ENCODE measurements at places on chromosomes 5 and 9.

DNA sequence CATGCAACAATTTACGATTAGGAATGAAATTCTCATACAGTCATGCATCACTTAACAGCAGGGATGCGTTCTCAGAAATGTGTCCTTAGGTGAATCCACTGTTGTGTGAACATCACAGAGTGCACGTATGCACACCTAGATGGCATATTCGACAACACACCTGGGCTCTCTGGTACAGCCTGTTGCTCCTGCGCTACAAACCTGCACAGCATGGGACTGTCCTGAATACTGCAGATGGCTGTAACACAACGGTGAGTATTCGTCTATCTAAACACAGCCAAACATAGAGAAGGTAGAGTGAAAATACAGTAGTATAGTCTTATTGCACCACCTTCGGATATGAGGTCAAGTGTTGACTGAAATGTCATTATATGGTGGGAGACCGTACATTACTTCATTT, 44.0 kb upstream of the LCP2 start:
- DNase-seq, result no peak

DNA sequence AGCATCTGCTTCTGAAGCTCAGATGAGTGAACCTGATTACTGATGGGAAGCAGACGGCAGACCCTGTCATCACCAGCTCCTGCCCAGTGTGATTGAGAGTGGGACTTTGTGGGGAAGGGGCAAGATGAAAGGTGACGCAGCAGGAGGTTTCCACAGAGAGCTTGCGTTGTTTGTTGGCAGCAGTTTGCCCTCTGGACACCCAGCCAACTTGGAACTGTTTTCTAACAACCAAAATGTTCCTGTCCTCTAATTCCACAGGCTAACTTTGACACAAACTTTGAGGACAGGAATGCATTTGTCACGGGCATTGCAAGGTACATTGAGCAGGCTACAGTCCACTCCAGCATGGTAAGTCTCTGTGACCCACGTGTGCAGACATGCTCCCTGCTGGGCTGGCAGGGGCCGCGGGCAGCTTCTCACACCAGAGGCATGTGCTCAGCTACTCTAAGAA, 20.9 kb downstream of the CYFIP2 start:
- peak; percentile 50 for DNase-seq

GRCh38 chr9:134891713-134892112, 11.1 kb downstream of the FCN2 start:
- DNase-seq, result no peak

GRCh38 chr9:18365651-18366050, 108.3 kb upstream of the ADAMTSL1 start:
- no peak for DNase-seq

DNA sequence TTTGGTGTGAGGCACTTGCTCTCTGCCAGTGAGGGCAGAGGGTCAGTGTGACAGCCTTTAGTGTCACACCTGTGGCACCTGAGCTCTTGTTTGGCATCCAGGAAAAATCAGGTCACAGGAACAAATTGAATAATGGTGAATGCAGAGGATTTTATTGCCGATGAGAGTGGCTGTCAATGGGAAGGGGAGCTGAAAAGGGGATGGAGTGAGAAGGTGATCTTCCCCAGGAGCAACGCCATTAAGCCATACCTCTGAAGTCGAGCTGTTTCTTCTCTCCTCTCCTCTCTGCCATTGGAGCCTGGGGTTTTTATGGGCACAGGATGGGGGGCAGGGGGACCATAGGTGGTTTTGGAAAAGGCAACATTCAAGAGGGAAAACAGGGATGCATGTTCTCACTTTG, 2.4 kb upstream of the HSD17B4 start:
- no peak for DNase-seq

- no peak for DNase-seq
Observed at GRCh38 chr5:502325-503079, 21.7 kb downstream of the SLC9A3 start.

GRCh38 chr5:166719991-166720390, 1571.5 kb upstream of the WWC1 start:
- no peak for DNase-seq

- DNase-seq, result no peak
Observed at GRCh38 chr9:33197279-33198152, 30.4 kb upstream of the B4GALT1 start.

- DNase-seq, result no peak
Observed at GRCh38 chr5:2748179-2748860, 3.2 kb downstream of the IRX2 start.

DNA sequence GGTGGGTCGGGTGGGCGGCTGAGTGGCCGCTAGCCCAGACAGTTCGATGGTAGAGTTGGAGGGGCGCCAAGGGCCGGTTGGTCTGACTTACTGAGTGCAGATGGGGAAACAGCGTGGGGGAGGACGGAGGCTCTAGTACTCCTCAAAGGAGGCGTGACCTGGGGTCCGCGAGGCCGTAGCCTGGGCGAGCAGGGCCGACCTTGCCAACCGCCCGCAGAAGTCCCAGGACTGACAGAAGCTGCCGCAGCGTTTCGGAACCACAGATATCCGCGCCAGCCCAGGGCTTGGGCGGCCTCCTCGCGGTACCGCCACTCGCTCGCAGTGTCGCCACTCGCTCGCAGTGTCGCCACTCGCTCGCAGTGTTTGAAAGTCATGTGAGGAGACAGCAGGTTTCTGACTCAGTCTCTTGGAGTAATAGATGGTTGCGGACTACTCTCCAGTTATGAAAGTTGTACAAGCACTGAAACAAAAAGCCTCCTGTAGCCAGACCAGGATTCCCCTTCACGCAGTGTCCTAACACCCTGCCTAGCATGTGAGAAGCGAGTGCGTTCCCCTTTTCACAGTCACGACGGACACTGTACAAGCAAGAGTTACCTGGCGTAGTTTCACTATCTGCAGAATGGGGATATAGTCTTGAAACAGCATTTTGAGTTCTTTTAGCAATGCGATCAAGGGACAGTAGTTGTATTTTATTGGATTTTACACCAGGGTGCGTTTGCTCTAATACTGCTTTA, 674 bp downstream of the TMEM38B start:
- DNase-seq, result peak; percentile 75

DNA sequence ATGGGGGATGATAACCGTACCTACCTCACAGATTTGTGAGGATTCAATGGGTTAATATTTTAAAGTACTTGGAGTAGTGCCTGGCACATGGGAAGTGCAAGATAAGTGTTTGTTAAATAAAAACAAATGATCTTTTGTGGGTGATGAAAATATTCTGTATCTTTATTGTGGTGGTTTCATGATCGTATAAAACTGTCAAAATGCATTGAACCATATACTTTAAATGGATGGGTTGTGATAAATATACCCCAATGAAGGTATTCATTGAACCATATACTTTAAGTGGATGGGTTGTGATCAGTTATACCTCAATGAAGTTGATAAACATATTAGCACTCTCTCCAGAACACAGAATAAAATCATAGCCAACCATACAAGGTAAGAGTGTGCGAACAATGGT, 234.5 kb downstream of the CRB2 start:
- DNase-seq, result no peak

DNA sequence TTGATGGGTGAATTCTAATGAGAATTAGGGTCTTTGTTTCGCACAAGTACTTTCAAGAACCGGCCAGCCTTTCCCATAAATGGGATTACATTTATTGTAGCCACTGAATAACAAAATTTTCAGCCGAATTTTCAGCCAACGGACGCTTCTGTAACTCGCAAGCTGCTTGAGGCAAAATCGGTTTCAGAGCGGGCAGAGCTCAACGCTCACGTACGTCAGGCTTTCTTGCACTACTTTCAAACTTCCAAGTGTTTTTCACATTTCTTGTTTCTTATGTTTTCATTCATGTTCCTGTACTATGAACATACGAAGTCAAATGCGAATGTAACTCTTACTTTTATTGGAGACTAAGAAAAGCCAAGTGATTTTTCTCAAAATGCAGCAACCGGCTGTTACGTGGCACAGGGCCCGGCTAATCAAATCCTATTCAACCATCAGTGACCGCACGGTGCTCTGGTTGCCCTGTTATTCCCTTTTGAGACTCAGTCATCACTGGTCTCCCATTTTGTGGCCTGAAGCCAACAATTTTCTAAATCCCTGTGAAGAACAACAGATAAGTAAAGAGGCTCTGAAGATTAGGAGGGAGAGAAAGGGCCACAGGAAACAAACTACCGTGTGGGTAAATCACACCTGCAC, 68.5 kb downstream of the SLC28A3 start:
- DNase-seq, result no peak

DNA sequence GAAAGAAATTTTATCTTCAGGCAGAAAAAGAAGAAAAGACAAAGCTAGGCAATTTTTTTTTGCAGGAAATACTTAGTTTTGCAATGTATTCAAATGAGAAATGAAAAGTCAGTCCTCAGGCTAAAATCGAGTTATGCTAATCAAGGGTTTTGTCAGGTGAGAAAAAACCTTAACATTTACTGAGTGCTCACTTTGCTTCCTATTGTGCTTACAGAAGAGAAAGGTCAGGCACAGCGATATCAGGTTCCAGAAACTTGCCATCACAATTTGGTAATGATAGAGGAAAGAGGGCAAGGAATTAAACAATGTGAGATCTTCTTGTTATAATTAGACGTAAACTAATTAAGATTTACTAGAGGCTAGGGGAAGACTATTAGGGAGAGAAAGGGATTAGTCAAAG, 431.7 kb upstream of the CTNND2 start:
- DNase-seq, result no peak
